Pancreas (tissue), 10 donors: ENCODE measurements at places on chromosomes 6 and 20. TPM values are rescaled to one million over a fixed set of nuclear protein-coding genes. Genes with fewer than 3 reads are reported as not detected.

- no peaks in the 10 kb centered on the region for H3K4me1 ChIP-seq
- no peaks in the 10 kb centered on the region for H3K27me3 ChIP-seq
- no peak overlapping the region for H3K27ac ChIP-seq
- no peak overlapping the region for H3K4me3 ChIP-seq
- no peaks in the 10 kb centered on the region for H3K36me3 ChIP-seq
These were observed 1219.0 kb upstream of the EYS start for GRCh38 chr6:66926060-66926459.

- no peak for DNase-seq
- H3K36me3 ChIP-seq: no peaks in the 10 kb centered on the region
- H3K4me3 ChIP-seq: no peak overlapping the region
- H3K4me1 ChIP-seq: no peaks in the 10 kb centered on the region
- H3K27me3 ChIP-seq: no peaks in the 10 kb centered on the region
- no peak overlapping the region for H3K27ac ChIP-seq
These were observed 99.1 kb downstream of the ADGB start for GRCh38 chr6:146697921-146698320.

DNA sequence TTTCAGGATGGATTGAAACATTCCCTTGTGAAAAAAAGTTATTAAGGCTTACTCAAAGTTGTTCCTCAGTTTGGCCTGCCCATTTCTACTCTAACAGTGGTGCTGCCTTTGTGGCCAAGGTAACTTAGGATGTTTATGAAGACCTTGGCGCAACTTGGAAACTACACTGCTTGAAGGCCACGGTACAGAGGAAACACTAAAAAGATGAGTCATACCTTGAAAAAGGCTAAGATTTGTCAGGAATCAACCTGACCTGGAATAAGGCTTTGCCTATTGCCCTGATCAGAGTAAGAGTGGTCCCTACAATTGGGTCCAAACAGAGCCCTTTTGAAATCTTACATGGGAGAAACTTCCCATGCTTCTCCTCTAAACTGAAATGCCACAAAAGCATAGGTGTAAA, 119.9 kb upstream of the MOCS1 start:
- no peaks in the 10 kb centered on the region for H3K36me3 ChIP-seq
- H3K4me1 ChIP-seq: no peaks in the 10 kb centered on the region
- no peak overlapping the region for H3K4me3 ChIP-seq
- DNase-seq: no peak
- no peak overlapping the region for H3K27ac ChIP-seq

GRCh38 chr6:85050149-85050548, 285.8 kb upstream of the TBX18 start:
- no peaks in the 10 kb centered on the region for H3K4me1 ChIP-seq
- H3K27ac ChIP-seq: no peak overlapping the region
- H3K36me3 ChIP-seq: no peaks in the 10 kb centered on the region

Gene SEL1L2
- not detected for total RNA-seq

Gene TMEM244
- not detected for total RNA-seq
